ENCODE measurements at places on chromosomes 2 and 18.
A peak's percentile ranks its signal among the peaks of the same experiment; 100 is the strongest.

- DNase-seq = no peak
These were observed 397.1 kb upstream of the CDH20 start for GRCh38 chr18:60936101-60936500.

DNA sequence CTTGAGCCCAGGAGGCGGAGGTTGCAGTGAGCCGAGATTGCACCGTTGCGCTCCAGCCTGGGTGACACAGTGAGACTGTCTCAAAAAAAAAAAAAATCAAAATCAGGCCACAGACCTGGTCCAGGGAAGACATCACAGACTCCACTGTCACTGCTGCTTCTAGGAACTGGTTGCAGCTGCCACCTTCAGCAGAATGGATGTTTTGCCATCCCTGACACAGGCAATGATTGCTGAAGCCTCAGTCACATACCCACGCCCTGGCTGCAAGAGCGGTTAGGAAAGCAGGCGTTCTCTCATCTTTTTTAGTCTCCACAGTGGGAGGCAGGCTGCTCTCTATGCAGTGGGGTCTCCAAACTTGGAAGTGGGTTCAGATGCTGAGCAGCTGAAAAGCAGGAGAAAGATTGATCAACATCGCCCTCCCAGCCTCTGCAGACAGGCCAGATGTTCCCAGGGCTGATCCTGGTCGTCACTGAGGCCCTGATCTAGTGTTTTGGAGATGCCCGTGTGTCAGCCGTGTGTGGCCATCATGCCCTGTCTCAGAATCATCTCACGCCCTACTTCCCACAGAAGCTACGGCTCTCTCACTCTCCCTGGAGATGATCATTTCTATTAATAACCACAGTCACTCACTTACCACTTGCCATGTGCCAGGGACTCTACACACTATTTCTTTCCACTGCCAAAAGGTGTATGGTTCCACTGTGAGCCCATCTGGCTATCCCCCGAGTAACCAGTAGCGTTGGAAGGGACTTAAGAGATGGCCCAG lies 91.8 kb downstream of the PLB1 start:
- no peak for DNase-seq

DNA sequence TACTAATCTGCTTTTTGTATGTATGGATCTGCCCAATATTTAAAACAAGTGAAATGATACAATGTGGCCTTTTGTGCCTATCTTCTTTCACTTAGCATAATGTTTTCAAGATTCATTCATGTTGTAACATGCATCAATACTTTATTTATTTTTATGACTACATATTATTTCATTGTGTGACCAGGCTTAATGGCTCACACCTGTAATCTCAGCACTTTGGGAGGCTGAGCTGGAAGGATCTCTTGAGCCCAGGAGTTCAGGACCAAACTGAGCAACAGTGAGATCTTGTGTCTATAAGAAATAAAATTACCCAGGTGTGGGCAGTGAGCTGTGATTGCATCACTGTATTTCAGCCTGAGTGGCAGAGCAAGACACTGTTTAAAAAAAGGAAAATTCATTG lies 33.2 kb downstream of the SPOPL start:
- DNase-seq = peak; percentile 52

DNA sequence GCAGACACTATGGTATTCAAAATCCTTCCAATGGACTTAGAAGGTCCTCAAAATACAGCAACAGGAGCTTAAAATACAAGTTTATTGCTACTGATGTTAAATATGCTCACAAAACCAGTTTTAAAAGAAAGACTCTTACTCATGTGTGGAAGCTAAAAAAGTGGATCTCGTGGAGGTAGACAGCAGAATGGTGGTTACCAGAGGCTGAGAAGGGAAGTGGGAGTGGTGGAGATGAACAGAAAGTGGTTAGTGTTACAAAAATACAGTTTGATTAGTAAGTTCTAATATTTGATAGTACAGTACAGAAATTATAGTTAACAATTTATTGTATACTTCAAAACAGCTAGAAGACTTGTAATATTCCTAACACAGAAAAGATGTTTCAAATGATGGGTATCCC lies 12.1 kb downstream of the ADAM17 start:
- DNase-seq = no peak

DNA sequence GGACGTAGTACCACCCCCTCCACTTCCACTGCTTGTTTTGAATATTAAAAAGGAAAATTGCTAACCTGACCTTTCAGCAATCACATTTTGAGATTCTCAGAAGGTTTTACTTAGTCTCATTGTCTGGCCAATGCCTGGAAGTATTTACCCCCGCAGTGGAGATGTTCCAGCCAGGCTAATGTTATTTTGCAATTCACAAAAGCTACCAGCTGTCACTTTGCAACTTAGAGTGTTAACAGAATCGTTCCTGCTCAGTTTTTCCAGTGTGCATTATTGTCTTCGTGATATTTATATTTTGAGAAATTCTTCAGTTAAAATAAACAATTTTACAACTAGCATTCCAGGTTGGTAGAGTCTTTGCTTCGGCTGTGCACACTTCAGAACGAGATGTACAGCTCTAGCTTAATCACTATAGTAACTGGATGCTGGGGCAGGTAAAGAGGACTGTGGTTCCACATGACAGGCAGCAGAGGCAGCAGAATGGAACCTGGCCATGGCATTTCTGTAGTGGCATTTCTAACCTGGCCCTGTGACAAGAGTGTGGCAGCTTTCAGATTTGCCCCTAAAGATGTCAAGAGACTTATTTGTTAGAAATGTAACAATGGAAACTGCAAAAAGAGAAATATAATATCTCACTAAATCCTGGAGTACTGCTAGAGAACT lies 85.1 kb downstream of the DTNA start:
- no peak for DNase-seq

DNA sequence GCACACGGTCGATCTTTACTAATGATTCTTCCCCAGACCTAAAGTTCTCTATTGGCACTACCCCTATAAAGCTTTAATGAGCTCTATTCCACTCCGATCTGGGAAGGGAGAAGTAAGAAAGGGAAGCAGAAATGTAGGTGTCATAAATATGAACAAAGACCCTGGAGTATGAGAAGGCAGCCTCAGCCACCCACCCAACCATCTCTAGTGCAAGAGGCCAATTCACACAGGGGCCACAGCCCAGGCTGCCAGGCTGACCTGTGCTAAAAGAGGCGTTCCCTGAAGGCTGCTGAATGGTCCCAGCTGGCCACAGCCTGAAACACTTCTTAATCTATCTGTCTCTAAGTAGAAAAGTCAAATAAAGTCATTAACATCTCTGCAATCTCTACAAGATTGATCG lies 60.1 kb upstream of the ACTR3 start:
- no peak for DNase-seq

DNA sequence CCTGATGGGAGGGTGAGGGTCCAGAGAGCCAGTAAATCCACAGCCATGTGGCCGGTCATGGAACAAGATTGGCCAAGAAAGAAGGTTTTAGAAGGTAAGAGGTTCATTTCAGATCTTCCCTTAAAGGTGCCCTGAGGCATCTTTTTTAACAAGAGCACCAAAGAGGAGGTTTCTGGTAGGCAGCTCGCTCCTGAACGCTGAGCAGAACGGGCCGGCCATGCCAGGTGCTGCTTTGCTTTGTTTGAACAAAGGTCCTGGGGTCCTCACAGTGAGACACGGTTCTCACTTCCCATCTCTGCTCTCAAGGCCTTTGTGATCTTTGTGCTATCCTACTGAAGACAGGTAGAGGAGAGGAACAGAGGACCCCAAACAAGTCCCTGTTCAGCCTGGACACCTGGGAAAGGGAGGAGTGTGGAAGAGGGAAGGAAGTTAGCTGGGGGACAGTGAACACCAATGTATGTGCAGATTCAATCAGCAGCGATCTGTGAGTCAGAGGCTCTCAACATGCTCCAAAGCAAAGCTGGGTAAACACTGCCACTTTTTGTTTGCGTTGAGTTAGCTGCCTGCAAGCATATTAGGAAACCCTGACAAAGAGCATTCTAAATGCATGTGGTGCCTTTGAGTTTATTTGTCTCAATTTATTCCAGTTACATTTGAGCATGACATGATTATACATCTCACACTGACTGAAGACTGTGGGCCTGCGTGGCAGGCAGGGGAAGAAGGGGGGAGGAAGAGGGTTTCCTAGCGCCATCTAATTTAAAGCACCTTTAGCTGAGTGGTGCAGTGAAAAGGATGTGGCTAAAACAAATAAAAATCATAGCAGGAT lies 102.4 kb downstream of the ASB1 start:
- DNase-seq = peak; percentile 41

DNA sequence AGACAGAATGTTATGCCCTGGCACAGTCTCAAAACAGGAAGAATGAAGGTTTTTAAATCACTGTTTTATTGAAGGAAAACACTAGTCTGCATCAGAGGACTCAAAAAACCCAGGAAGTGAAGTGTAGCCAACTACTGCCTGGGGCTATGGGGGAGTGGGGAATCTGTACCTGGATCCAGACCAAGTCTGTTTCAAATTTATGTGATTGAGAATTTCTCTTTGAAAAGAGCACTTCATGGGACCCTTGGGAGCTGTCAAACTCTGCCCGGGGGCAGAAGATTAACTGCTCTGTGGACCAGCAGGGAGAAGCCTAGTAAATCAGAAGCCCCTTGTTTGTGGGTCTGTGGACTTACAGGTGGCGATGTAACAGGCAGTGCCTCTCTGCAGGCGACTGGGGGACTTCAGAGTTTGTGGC lies 45.3 kb upstream of the TANC1 start:
- peak; percentile 14 for DNase-seq
